ENCODE measurements at places on chromosomes 2 and 18. TPM values are rescaled to one million over a fixed set of nuclear protein-coding genes. Genes with fewer than 3 reads are reported as not detected.

- no peak overlapping the region for H3K27ac ChIP-seq
- H3K27me3 ChIP-seq = peaks cover 8% of the 10 kb centered on the region
- no peaks in the 10 kb centered on the region for H3K36me3 ChIP-seq
- H3K4me1 ChIP-seq = no peaks in the 10 kb centered on the region
- H3K4me3 ChIP-seq = no peak overlapping the region
- DNase-seq = no peak
Observed at GRCh38 chr2:41948397-41948763, 99.4 kb upstream of the PKDCC start.

DNA sequence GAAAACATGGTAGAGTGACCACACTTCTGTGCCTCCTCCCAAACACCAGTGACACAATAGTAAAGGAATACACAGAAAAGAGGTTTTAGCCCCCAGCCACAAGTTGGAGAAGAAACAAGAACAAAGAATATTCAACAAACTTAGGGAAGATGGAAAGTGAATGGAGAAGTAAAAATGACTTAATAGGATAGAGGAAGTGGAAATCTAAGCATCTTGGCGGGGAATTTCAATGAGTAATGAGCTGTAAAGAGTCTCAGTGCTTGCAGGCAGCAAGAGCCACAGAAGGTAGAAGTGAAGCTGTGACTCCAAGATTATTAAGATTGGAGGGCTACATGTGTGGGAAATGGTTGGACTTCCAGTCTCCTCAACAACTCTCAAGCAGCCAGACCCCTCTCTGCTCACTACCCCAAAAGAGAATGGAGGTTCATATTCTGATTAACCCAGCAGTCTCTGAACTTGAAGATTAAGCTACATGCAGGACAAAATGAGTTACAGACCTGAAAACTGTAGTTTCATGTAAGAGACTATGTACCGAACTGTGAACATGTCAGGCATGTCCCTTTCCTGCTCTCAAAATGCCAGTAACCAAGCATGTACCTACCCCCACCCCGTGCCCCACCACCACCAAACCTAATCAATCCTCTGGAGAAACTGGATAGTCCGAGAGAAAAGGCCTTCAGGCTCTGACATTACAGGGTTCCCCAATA, 16.9 kb upstream of the HNRNPLL start:
- peaks cover 53% of the 10 kb centered on the region for H3K4me1 ChIP-seq
- no peak for DNase-seq
- H3K36me3 ChIP-seq = no peaks in the 10 kb centered on the region

- H3K27ac ChIP-seq = peak overlapping the region; percentile 75
- DNase-seq = no peak
- peaks cover 54% of the 10 kb centered on the region for H3K36me3 ChIP-seq
- peaks cover 31% of the 10 kb centered on the region for H3K4me1 ChIP-seq
Observed at GRCh38 chr2:241154915-241155314, 4.6 kb downstream of the PPP1R7 start.

DNA sequence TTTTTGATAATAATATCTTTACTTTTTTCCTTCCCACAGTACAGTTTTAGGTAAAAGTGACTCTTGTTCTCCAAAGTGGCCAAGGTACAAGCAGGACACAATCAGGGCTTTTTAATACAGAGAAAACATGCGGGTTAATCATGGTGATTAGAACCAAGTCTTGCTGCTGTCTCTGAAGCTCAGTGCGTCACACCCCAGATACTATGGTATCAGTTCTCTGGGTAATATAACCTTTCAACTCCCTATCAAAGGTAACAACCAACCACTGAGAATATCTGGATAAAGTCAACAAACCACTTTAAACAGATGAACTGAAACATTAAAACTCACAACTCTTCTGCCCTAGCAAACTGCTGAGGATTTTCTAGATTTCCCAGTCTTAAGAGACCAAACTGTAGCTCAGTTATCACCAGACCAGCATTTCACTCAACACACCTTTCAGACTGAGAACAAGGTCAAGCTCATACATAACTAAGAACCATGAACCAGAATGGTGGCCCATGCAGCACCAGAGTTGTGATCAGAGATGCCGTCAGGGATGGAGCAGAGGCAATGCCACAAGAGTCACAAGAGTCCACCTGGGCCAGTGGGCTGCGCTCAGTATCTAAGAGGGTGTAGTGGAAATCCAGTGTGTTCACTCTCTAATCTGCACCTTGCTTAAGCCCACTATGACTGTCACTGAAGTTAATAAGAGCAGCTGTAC, 103.0 kb downstream of the UXS1 start:
- DNase-seq = no peak
- peaks cover 58% of the 10 kb centered on the region for H3K4me1 ChIP-seq
- H3K27me3 ChIP-seq = no peaks in the 10 kb centered on the region
- H3K27ac ChIP-seq = no peak overlapping the region
- peaks cover 53% of the 10 kb centered on the region for H3K36me3 ChIP-seq

DNA sequence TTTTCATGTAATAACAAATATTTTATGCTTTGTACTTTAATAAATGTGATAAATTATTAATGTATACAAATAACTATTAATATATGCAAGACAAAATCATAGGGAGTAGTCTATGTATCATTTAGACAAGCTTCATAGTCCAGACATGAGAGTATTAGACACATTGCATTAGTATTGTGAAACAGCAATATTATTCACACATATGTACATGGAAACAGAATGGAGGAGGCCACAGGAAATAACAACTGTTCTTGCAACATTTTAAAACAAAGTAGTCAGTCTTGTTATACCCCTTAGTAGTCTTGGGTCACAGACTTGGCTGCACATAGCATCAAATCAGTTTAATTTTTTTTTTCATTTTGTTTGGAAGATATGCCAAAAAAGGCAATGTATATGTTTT, 15.8 kb downstream of the DSC1 start:
- DNase-seq = no peak
- H3K36me3 ChIP-seq = no peaks in the 10 kb centered on the region
- H3K4me3 ChIP-seq = no peak overlapping the region
- no peak overlapping the region for H3K27ac ChIP-seq
- no peaks in the 10 kb centered on the region for H3K4me1 ChIP-seq

DNA sequence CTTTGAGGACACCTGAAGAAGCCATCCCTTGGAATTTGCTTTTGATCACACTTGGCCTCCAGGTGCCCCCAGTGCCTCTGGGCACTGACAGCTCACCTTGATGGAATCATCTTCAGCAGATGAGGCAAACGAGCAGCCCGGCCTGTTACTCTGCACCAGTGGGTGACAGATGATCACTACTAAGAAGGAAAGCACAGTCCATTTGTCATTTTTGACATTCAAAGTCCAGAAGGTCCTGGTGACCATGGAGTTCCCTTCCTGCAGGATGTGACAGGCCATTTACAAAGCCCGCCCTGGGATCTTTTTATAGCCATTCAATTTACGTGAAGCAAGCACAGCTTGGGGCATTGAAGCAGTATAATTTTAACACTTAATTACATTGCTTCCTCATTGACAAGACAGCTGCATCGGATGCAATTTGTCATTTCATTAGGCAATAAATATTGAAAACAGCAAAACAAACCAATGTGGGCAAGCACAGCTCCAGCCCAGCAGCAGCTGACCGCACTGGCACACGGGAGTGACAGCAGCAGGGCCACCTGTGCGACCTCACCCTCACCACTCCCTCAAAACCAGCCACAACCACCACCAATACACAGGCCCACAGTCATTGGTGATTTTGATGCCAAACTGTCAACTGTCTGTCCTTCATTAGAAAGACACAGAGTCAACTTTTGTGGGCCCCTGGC, 76.0 kb upstream of the SLC66A3 start:
- peaks cover 18% of the 10 kb centered on the region for H3K27me3 ChIP-seq
- no peak for DNase-seq
- no peak overlapping the region for H3K4me3 ChIP-seq
- H3K27ac ChIP-seq = no peak overlapping the region
- H3K4me1 ChIP-seq = no peaks in the 10 kb centered on the region

GRCh38 chr2:17576802-17577201, 36.3 kb downstream of the VSNL1 start:
- no peaks in the 10 kb centered on the region for H3K36me3 ChIP-seq
- H3K4me3 ChIP-seq = no peak overlapping the region
- peaks cover 5% of the 10 kb centered on the region for H3K27me3 ChIP-seq
- no peak for DNase-seq
- H3K4me1 ChIP-seq = peaks cover 8% of the 10 kb centered on the region

GRCh38 chr2:129056959-129057317, 738.3 kb upstream of the HS6ST1 start:
- H3K4me3 ChIP-seq = no peak overlapping the region
- H3K27me3 ChIP-seq = peaks cover 2% of the 10 kb centered on the region
- no peak for DNase-seq
- no peak overlapping the region for H3K27ac ChIP-seq
- H3K4me1 ChIP-seq = peaks cover 9% of the 10 kb centered on the region

- no peak for DNase-seq
- H3K27ac ChIP-seq = no peak overlapping the region
- no peaks in the 10 kb centered on the region for H3K4me1 ChIP-seq
- H3K36me3 ChIP-seq = no peaks in the 10 kb centered on the region
Observed at GRCh38 chr18:32349728-32350395, 120.8 kb downstream of the GAREM1 start.

- H3K4me1 ChIP-seq = peaks cover 4% of the 10 kb centered on the region
- no peaks in the 10 kb centered on the region for H3K36me3 ChIP-seq
- peak; percentile 14 for DNase-seq
- no peak within 1 kb of the TSS for H3K27ac ChIP-seq
- H3K27me3 ChIP-seq = peaks cover 73% of the 10 kb centered on the region
Observed at GRCh38 chr2:234951664-234952269, at the start of gene SH3BP4. SH3BP4 (plus strand) TSS chr2:234952017; CDS start chr2:235035003, 82,986 bp downstream.

DNA sequence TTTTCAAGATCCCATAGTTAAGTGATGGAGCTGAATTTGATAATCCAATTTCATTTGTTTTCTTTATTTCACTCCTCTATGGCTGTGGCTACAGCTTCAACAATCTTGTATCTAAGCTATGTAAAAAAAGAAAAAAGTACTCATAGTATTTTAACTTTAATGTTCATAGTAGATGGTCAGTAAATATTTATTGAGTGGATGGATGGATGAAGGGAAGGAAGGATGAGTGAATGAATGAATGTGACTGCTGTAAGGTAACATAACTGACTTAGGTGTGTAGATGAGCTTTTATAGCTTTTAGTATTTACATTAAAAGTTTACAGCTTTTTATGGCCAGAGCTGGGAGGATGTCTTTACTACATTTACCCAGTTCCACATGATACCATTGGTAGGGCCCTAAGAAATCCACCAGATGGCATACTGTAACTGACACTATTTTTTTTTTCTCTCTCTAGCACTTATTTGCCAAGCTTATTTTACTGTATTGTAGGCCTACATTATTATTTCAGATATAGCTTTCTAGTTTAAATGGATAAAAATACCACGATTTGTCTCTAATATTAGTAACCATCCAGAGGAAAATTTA, 13.4 kb upstream of the HRH4 start:
- peaks cover 5% of the 10 kb centered on the region for H3K27me3 ChIP-seq
- peaks cover 8% of the 10 kb centered on the region for H3K4me1 ChIP-seq
- no peak overlapping the region for H3K4me3 ChIP-seq

GRCh38 chr2:11118761-11119160, 36.5 kb upstream of the SLC66A3 start:
- H3K27me3 ChIP-seq = peaks cover 19% of the 10 kb centered on the region
- peaks cover 2% of the 10 kb centered on the region for H3K4me1 ChIP-seq
- H3K27ac ChIP-seq = no peak overlapping the region
- no peaks in the 10 kb centered on the region for H3K36me3 ChIP-seq

DNA sequence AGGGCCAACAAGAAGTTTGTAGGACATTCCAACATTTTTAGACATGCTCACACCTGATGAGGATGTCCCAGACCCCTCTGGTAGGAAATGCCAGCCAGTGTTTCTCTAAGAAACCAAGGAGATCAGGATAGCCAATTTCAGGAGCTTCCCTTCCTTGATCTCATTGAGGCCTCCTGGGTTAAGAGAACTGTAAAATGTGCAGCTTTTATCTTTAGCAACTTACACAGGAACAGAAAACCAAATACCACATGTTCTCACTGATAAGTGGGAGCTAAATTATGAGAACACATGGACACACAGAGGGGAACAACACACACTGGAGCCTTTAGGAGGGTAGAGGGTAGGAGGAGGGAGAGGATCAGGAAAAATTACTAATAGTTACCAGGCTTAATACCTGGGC, 99.6 kb upstream of the MAP2 start:
- H3K4me3 ChIP-seq = no peak overlapping the region
- no peak for DNase-seq
- H3K27me3 ChIP-seq = no peaks in the 10 kb centered on the region
- H3K27ac ChIP-seq = no peak overlapping the region
- no peaks in the 10 kb centered on the region for H3K36me3 ChIP-seq
- H3K4me1 ChIP-seq = no peaks in the 10 kb centered on the region

- H3K4me3 ChIP-seq = no peak overlapping the region
- no peak overlapping the region for H3K27ac ChIP-seq
- H3K36me3 ChIP-seq = no peaks in the 10 kb centered on the region
- DNase-seq = no peak
- H3K4me1 ChIP-seq = no peaks in the 10 kb centered on the region
Observed at GRCh38 chr18:354471-354870, 86.6 kb upstream of the THOC1 start.

DNA sequence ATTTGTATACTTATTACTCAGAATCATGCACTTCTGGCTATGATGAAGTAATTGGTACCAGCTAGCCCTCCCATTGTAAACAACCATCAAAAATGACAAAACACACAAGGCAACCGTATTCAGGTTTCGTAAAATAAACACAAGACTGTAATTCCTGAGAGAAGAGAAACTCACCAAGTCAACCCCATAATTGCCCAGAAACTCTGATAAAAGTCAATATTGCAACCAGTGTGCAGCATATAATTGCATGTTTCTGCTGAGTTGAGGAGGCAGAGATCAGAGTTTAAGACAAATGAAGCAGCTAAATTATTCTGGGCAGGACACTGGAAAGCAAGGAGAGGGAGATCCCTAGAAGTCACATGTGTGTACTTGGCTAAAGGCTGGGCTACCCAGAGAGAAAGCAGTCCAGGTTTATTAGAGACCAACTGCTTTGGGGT, 90.3 kb downstream of the ROCK2 start:
- H3K4me1 ChIP-seq = no peaks in the 10 kb centered on the region
- no peak for DNase-seq
- no peak overlapping the region for H3K4me3 ChIP-seq
- H3K27me3 ChIP-seq = no peaks in the 10 kb centered on the region

Gene SMPD4
- 84.3 TPM for total RNA-seq

Gene CHAC2
- total RNA-seq = 22.4 TPM

Gene IL36RN
- not detected for total RNA-seq

Gene MAP3K19
- not detected for total RNA-seq

Gene ANO7
- 4.3 TPM for total RNA-seq

Gene ARPC2
- 639 TPM for total RNA-seq
